ENCODE measurements at places on chromosomes 1 and 21. TPM values are rescaled to one million over a fixed set of nuclear protein-coding genes. Genes with fewer than 3 reads are reported as not detected.

KLHDC9 gene
- total RNA-seq = 1.5 TPM

MAP10 gene
- 0.84 TPM for total RNA-seq

PSMD4 gene
- total RNA-seq = 115 TPM

DNA sequence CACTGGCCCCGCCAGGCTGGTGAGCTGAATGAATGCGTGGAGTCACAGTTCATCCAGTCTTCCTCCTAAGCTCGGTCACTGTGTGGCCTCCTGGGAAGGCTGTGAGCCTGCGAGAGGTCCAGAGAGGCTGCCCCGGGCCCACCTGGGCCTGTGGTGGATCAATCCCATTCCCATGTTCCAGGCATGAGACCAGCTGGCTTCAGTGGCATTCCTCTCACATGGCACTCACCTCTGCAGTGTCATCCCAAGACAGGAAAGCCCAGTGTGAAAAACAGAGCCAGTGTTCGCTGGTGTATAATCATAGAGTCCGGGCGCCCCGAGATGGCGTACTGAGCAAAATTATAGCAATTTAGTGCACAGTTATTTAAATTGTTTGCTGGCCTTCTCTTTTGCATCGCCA is 37.6 kb upstream of the EPHA8 start:
- DNase-seq = no peak

GRCh38 chr1:15459771-15460707 is 3.5 kb downstream of the CELA2A start:
- DNase-seq = no peak

DNA sequence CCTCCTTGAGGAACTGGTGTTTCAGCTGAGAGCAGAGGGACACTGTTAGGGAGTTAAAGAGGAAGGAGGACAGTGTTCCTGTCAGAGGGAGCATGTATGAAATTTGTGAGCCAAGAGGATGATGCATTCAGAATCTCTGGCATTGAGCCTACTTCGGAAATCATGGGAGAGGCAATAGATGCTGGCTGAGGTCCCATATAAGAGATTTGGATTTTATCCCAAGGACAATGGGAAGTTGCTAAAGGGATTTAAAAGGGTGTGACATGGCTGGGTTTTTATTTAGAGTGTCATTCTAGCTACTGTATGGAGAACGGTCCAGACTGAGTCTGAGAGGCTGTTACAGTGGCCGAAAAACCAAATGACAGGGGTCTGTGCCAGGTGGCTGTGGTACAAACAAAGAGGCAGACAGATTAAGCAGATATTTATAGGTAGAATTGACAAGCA is 403.2 kb upstream of the B3GALT2 start:
- no peak for DNase-seq

- DNase-seq = no peak
These were observed 209.1 kb upstream of the COA6 start for GRCh38 chr1:234164098-234164709.

Measured in omental fat pad (tissue), 4 donors.